CD4-positive, CD25-positive, alpha-beta regulatory T cell (primary cell): ENCODE measurements at places on chromosomes 5 and 9. TPM values are rescaled to one million over a fixed set of nuclear protein-coding genes. Genes with fewer than 3 reads are reported as not detected.

MYOT gene
- not detected for polyA plus RNA-seq

AQP7 gene
- 0.20 TPM for polyA plus RNA-seq

WDR38 gene
- not detected for polyA plus RNA-seq

- no peaks in the 10 kb centered on the region for H3K27me3 ChIP-seq
- DNase-seq, result no peak
- no peaks in the 10 kb centered on the region for H3K4me1 ChIP-seq
- no peak overlapping the region for H3K4me3 ChIP-seq
- H3K36me3 ChIP-seq, result no peaks in the 10 kb centered on the region
- no peak overlapping the region for H3K27ac ChIP-seq
Observed at GRCh38 chr5:109003928-109004327, 256.2 kb downstream of the FER start.

DNA sequence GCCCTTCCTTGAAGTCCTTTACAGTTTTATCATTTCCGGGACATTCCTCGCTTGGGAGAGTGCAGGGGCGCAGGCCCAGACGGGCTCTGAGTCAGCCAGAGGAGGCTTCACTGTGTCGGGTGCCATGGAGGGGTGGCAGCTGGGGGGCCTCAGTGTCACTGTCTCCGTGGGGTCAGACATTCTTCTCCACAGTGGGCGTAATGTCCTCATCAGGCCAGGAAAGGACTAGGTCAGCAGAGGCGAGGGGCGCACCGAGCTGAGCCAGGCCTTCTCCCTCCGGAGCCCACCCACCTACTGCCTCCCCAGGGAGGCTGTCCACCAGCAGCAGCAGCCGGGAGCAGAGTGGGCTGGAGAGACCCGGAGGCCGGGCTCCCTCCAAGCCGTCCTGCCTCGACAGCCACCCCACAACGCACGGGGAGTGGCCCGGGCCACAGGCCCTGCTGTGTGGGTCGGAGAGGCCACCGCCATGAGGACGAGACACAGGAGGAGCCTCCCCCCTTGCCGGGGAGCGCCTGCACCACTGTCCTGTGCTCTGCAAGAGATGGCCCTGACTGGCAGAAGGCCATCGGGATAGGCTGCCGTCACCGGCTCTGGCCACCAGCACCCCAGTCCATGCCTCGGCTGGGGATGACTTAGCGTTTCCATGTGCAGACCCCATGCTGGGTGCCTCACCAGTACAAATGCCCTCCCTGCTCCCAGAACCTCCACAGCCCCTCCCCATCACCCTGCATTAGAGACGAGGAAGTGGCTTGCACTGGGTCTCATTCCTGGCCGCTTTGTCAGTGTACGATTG lies 26.5 kb downstream of the SARDH start:
- no peak overlapping the region for H3K27ac ChIP-seq
- H3K36me3 ChIP-seq, result no peaks in the 10 kb centered on the region
- no peak for DNase-seq
- no peaks in the 10 kb centered on the region for H3K27me3 ChIP-seq
- peaks cover 15% of the 10 kb centered on the region for H3K4me1 ChIP-seq

DNA sequence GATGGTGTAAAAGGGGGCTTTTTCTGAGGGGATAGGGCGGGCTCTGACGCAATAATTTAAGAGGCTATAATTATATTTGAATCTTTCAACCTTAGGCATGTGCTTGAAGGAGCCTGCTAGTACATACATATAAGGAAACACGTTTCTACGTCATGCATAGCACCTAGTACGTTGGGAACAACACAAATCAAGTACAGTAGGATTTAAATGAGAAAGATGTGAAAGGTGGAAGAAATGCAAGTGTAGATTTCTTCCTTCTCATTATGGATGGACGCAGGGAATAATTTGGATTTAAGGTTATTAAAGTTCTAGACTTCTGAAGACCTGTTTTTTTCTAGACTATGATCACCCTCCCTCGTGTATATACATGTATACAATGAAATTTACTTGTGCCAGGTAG lies 927 bp upstream of the CDO1 start:
- peaks cover 14% of the 10 kb centered on the region for H3K4me1 ChIP-seq
- H3K4me3 ChIP-seq, result no peak overlapping the region
- no peaks in the 10 kb centered on the region for H3K36me3 ChIP-seq
- H3K27me3 ChIP-seq, result peaks cover 38% of the 10 kb centered on the region
- DNase-seq, result no peak
- H3K27ac ChIP-seq, result no peak overlapping the region

DNA sequence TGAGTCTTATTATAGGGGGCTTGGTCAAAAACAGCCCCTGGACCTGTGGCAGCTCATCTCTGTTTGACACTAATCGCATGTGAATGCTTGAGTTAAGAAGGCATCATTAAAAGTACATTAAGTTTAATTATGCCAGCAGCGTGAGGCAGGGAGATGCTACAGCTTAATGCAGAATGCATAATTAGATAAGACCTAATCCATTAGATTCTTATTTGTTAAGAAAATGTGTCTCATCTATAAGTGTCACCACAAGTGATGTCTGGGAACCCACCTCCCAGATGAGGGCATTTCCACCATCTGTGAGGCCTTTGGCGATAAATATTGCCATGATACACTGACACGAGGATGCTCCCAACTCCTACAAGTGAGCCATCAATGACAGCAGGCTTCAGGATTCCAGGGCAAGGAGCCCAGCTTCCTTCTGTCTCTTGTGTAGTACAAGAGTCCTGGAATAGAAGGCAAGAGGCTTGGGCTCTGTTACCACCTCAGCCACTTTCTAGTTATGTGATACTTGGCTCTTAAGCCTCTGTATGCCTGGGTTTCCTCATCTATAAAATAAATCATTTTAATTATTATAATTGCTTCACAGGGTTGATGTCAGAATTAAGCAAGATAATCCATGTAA lies 202.7 kb downstream of the FAM114A2 start:
- H3K36me3 ChIP-seq, result no peaks in the 10 kb centered on the region
- H3K27me3 ChIP-seq, result no peaks in the 10 kb centered on the region
- no peak for DNase-seq
- no peaks in the 10 kb centered on the region for H3K4me1 ChIP-seq
- H3K27ac ChIP-seq, result no peak overlapping the region

DNA sequence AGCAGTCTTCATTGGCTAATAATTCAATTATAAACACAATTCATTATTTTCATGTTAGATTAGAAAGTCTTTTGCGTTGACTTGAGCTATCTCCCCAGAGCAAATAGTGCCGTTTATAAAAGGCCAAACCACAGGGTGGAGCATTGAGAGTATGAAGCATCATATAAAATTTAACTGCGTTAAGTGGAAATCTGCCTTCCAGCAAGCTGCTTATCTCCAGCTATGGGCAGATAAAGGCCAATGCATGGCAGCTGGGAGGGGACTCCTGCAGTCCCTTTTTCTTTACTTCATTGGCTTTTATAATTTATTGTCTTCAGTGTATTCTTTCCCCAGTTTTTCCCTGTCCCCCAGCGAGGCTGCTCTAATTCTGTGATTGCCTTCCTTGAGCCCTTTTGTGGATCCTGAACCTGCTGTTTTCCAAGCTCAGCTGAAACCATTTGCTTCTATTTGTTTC lies 113.7 kb downstream of the TMEM232 start:
- H3K4me1 ChIP-seq, result no peaks in the 10 kb centered on the region
- H3K4me3 ChIP-seq, result no peak overlapping the region
- no peak overlapping the region for H3K27ac ChIP-seq
- DNase-seq, result no peak
- H3K27me3 ChIP-seq, result no peaks in the 10 kb centered on the region
- no peaks in the 10 kb centered on the region for H3K36me3 ChIP-seq

- no peaks in the 10 kb centered on the region for H3K4me1 ChIP-seq
- no peak overlapping the region for H3K4me3 ChIP-seq
- DNase-seq, result no peak
- H3K27me3 ChIP-seq, result peaks cover 10% of the 10 kb centered on the region
- no peaks in the 10 kb centered on the region for H3K36me3 ChIP-seq
- no peak overlapping the region for H3K27ac ChIP-seq
Observed at GRCh38 chr5:142688281-142688989, 2.5 kb upstream of the FGF1 start.

- no peaks in the 10 kb centered on the region for H3K4me1 ChIP-seq
- peaks cover 64% of the 10 kb centered on the region for H3K36me3 ChIP-seq
- no peak overlapping the region for H3K4me3 ChIP-seq
- no peaks in the 10 kb centered on the region for H3K27me3 ChIP-seq
- no peak overlapping the region for H3K27ac ChIP-seq
Observed at GRCh38 chr5:55427157-55427556, 107.6 kb downstream of the PLPP1 start.

GRCh38 chr9:135978642-135979546 lies 17.7 kb upstream of the UBAC1 start:
- DNase-seq, result peak; percentile 70
- no peak overlapping the region for H3K4me3 ChIP-seq
- no peaks in the 10 kb centered on the region for H3K36me3 ChIP-seq

GRCh38 chr5:143955141-143955540 lies 143.2 kb downstream of the HMHB1 start:
- peaks cover 3% of the 10 kb centered on the region for H3K27me3 ChIP-seq
- H3K4me3 ChIP-seq, result no peak overlapping the region
- no peaks in the 10 kb centered on the region for H3K36me3 ChIP-seq
- no peaks in the 10 kb centered on the region for H3K4me1 ChIP-seq
- DNase-seq, result no peak
- H3K27ac ChIP-seq, result no peak overlapping the region

GRCh38 chr5:175560011-175560410 lies 81.7 kb downstream of the SFXN1 start:
- H3K27me3 ChIP-seq, result no peaks in the 10 kb centered on the region
- H3K36me3 ChIP-seq, result no peaks in the 10 kb centered on the region
- H3K27ac ChIP-seq, result no peak overlapping the region
- no peaks in the 10 kb centered on the region for H3K4me1 ChIP-seq

GRCh38 chr5:149611326-149611725 lies 30.0 kb downstream of the ARHGEF37 start:
- H3K36me3 ChIP-seq, result no peaks in the 10 kb centered on the region
- peaks cover 6% of the 10 kb centered on the region for H3K4me1 ChIP-seq
- no peak overlapping the region for H3K4me3 ChIP-seq
- no peaks in the 10 kb centered on the region for H3K27me3 ChIP-seq

DNA sequence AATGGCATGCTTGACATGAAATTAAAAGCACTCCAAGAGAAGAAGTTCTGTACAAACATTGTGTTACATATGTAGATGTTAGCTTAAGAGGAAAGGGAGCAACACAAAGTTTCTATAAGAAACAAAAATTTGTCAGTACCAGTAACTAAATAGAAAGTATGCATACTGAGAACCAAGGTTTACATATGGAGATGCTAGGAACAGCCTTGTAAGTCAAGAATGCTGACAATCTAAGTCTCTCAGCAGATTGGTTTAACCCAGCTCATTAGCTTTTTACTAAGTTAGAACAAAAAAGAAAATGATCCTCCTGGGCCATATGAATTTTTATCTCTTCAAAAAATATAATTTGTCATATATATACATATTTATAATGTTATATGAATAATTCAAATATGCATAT lies 2022.1 kb upstream of the ACO1 start:
- no peak overlapping the region for H3K27ac ChIP-seq
- H3K27me3 ChIP-seq, result no peaks in the 10 kb centered on the region
- no peaks in the 10 kb centered on the region for H3K4me1 ChIP-seq
- no peak overlapping the region for H3K4me3 ChIP-seq
- DNase-seq, result no peak

GRCh38 chr5:31417512-31417911 lies 114.4 kb downstream of the DROSHA start:
- no peaks in the 10 kb centered on the region for H3K27me3 ChIP-seq
- peaks cover 66% of the 10 kb centered on the region for H3K36me3 ChIP-seq
- no peak for DNase-seq
- no peak overlapping the region for H3K27ac ChIP-seq

GRCh38 chr9:131329241-131329641 lies 39.7 kb downstream of the PLPP7 start:
- no peaks in the 10 kb centered on the region for H3K36me3 ChIP-seq
- H3K4me1 ChIP-seq, result no peaks in the 10 kb centered on the region
- no peak overlapping the region for H3K4me3 ChIP-seq
- H3K27me3 ChIP-seq, result no peaks in the 10 kb centered on the region
- no peak overlapping the region for H3K27ac ChIP-seq

- DNase-seq, result no peak
- H3K27ac ChIP-seq, result no peak overlapping the region
- no peak overlapping the region for H3K4me3 ChIP-seq
Observed at GRCh38 chr5:95628933-95629332, 9.0 kb downstream of the GPR150 start.

DNA sequence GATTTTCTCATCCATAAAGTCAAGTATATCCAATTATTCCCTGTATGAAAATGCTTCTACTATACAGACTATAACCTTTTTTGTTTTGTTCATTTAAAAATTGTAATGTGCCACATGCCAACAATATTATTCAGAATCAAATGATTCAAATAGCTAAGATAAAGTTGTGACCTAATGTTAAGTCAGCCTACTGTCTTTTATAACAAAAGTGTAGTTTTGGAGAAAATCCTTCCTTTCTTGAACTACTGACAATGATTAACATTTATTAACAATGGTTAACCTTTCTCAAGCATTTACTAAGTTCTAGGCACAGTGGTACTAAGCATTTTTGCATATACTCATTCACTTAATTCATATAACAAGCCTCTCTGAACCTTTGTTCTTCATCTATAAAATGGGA lies 25.0 kb downstream of the CSF2 start:
- no peaks in the 10 kb centered on the region for H3K36me3 ChIP-seq
- DNase-seq, result no peak
- H3K27ac ChIP-seq, result no peak overlapping the region
- no peaks in the 10 kb centered on the region for H3K27me3 ChIP-seq

DNA sequence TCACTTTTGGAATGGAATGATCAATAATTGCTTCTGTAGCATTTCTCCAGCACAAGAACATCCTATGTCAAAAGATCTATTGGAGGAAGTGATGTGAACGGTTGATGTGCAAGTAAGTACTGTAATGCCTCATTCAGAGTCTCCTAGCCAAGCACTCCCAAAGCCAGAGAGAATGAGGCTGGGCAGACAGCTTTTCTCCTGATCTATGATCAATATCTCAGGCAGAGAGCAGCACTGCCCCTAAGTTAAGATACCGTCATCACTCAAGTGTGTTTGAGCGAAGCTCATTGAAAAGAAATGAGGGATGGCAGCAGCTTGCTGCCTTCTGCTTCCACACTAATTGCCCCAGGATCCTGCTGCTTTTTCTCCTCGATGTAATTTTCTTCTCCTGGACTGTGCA lies 324.1 kb upstream of the GRAMD2B start:
- no peaks in the 10 kb centered on the region for H3K36me3 ChIP-seq
- DNase-seq, result no peak
- H3K4me3 ChIP-seq, result no peak overlapping the region
- H3K27me3 ChIP-seq, result no peaks in the 10 kb centered on the region

- H3K27ac ChIP-seq, result no peak overlapping the region
- H3K27me3 ChIP-seq, result peaks cover 2% of the 10 kb centered on the region
- no peaks in the 10 kb centered on the region for H3K4me1 ChIP-seq
- DNase-seq, result no peak
- no peak overlapping the region for H3K4me3 ChIP-seq
Observed at GRCh38 chr5:155728857-155729683, 597.9 kb upstream of the SGCD start.

- DNase-seq, result no peak
- no peaks in the 10 kb centered on the region for H3K4me1 ChIP-seq
- peaks cover 6% of the 10 kb centered on the region for H3K27me3 ChIP-seq
- no peaks in the 10 kb centered on the region for H3K36me3 ChIP-seq
- no peak overlapping the region for H3K4me3 ChIP-seq
- no peak overlapping the region for H3K27ac ChIP-seq
Observed at GRCh38 chr9:90333226-90333625, 309.4 kb downstream of the DIRAS2 start.

- no peak for DNase-seq
- H3K36me3 ChIP-seq, result no peaks in the 10 kb centered on the region
- H3K4me3 ChIP-seq, result no peak overlapping the region
Observed at GRCh38 chr9:38039090-38039906, 29.7 kb downstream of the SHB start.

- no peaks in the 10 kb centered on the region for H3K4me1 ChIP-seq
- no peak overlapping the region for H3K27ac ChIP-seq
- no peak for DNase-seq
- no peaks in the 10 kb centered on the region for H3K27me3 ChIP-seq
- H3K4me3 ChIP-seq, result no peak overlapping the region
Observed at GRCh38 chr9:125100822-125101221, 42.5 kb downstream of the SCAI start.
